Activated CD8-positive, alpha-beta memory T cell treated with anti-CD3 and anti-CD28 coated beads, Interleukin-2, amount 10 ng/mL, durations not matched to agents 7 days and 5 days (primary cell): ENCODE measurements at places on chromosomes 5 and 9.
A peak's percentile ranks its signal among the peaks of the same experiment; 100 is the strongest.

DNA sequence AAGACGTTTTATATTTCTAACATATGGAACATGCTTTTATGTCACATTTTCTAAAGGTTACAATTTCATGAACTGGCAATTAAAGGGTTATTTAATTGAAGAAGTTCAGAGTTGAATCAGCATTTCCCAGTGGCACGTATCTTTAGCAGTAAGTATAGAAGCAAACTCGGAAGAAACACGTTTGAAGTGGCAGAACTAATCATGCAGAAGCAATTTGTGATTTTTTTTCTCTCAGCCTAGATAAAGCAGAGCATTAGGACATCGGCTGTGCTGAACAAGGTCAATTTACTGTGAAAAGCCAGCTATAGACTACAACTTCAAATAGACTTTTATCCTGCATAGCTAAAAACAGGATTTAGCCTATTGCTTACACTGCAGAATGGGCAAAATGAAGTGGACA lies 104.7 kb downstream of the ISL1 start:
- H3K4me1 ChIP-seq: no peaks in the 10 kb centered on the region
- no peaks in the 10 kb centered on the region for H3K27me3 ChIP-seq
- DNase-seq: no peak
- no peak overlapping the region for H3K27ac ChIP-seq
- H3K4me3 ChIP-seq: no peak overlapping the region

- H3K36me3 ChIP-seq: no peaks in the 10 kb centered on the region
- no peak overlapping the region for H3K4me3 ChIP-seq
- H3K4me1 ChIP-seq: peaks cover 4% of the 10 kb centered on the region
- peaks cover 5% of the 10 kb centered on the region for H3K27me3 ChIP-seq
- no peak overlapping the region for H3K27ac ChIP-seq
These were observed 58.6 kb upstream of the RANBP3L start for GRCh38 chr5:36360307-36360706.

DNA sequence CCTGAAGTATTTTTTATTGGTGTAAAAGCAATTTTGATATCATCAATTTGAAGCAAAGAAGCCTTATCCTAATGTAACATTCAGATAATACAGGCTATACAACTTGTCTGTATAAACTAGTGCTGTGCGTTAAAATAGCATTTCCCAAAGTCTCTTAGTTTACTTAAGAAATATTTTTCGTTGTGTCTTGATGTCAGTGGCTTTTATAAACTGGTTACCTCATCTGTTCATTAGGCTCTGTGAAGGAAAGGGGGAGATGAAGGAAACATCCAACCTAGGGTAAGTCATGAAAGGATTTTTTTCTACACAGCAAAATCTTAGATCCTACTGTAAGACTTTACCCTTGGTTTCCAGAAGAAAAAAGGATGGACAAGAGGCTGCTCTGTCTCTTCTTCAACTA lies 272.9 kb downstream of the PJA2 start:
- no peak overlapping the region for H3K4me3 ChIP-seq
- no peak overlapping the region for H3K27ac ChIP-seq
- H3K36me3 ChIP-seq: no peaks in the 10 kb centered on the region
- no peaks in the 10 kb centered on the region for H3K4me1 ChIP-seq
- DNase-seq: no peak
- H3K27me3 ChIP-seq: no peaks in the 10 kb centered on the region

DNA sequence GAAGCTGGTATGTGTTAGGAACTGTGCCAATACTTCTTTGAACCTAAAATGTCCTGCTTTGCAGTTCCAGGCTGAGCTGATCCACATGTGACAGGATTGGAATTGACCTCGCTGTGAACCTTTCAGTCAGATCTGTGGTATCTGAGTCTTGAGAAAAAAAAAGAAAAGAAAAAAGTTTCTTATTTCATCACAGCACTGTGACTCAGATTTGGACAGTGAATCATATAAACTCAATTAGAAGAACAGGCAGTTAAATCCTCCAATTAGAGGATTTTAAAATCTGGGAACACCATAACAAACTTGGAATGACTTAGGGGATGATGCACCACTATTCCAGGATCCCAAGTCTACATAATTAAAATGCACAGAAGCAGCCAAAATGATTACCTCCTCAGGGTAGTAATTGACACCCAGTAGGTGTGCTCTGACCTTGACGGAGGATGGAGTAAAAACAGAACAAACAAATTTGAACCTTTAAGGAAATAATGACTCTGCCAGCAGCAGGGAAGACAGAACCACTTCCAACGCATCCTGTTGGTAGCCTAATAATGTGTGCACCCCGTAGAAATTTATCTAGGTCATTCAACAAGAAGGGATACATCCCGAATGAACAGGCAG lies 57.8 kb upstream of the RAI14 start:
- H3K4me1 ChIP-seq: no peaks in the 10 kb centered on the region
- H3K27me3 ChIP-seq: peaks cover 7% of the 10 kb centered on the region
- DNase-seq: no peak

DNA sequence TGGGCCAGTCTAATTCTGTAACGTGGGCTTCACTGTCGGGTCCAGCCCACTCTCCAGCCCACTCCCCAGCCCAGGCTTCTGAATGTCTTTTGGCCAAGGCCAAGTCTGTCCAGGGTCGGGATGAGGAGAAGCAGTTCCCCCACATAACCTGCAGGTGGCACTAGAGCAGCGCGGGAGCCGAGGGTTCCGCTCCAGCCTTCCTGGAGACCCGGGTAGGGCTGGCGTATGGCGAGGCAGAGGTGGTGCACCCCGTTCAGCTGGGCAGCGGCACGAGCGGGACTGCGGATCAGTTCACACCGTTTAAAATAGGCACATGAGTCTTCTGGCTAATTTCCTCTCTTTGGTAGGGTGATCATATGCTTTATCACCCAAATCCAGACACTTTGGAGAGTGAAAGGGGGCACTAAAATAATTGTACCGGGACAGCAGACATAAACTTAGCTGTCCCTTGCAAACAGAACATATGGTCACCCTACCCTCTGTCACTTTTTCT lies 185.9 kb downstream of the MSX2 start:
- DNase-seq: peak; percentile 59
- no peak overlapping the region for H3K4me3 ChIP-seq
- H3K27ac ChIP-seq: no peak overlapping the region
- no peaks in the 10 kb centered on the region for H3K4me1 ChIP-seq

DNA sequence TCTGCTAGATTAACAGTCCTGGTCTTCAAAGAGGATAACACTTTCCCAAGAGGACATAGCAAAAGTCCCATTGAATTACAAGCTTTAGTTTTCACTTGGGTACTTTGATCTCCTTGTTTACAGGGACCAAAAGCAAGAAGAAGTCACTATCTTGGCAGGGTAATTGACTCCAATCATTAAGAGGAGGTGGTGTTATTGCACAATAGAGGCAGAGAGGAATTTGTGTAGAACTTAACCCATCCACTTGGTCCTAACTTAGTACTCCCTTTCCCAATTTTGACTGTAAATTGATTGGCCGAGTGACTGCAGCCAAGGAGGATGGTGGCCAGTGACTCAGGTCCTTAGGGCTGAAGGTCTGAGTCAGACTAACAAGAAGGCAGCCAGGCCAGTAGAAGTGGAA lies 9.3 kb upstream of the TRPC7 start:
- H3K27ac ChIP-seq: no peak overlapping the region
- H3K4me1 ChIP-seq: no peaks in the 10 kb centered on the region
- H3K4me3 ChIP-seq: no peak overlapping the region
- H3K27me3 ChIP-seq: no peaks in the 10 kb centered on the region
- H3K36me3 ChIP-seq: no peaks in the 10 kb centered on the region

GRCh38 chr5:157821822-157822622 lies 36.9 kb downstream of the CLINT1 start:
- peaks cover 11% of the 10 kb centered on the region for H3K36me3 ChIP-seq
- no peak for DNase-seq
- peaks cover 11% of the 10 kb centered on the region for H3K4me1 ChIP-seq
- H3K27me3 ChIP-seq: no peaks in the 10 kb centered on the region
- no peak overlapping the region for H3K27ac ChIP-seq
- H3K4me3 ChIP-seq: no peak overlapping the region

DNA sequence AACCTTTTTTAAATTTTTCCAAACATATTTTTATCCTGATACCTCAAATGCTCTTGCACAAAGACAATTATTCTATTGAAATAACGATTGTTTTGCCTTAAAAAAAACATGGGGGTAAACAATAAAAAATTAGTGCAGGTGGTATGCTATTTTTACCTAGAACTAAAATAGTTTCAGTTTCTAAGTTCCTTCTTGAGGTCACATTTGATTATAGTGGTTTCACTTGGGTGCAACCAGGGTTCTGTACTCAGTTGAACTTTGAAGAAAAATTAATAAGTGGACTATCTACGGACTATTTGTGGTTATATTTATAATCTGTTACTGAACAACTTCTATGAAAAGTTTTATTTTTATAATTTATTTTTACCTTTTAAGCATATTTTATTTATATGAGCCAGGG lies 387.1 kb upstream of the IZUMO3 start:
- H3K36me3 ChIP-seq: no peaks in the 10 kb centered on the region
- H3K27me3 ChIP-seq: no peaks in the 10 kb centered on the region
- no peaks in the 10 kb centered on the region for H3K4me1 ChIP-seq
- DNase-seq: no peak
- H3K27ac ChIP-seq: no peak overlapping the region
- H3K4me3 ChIP-seq: no peak overlapping the region

GRCh38 chr5:169805527-169805934 lies 168.5 kb downstream of the DOCK2 start:
- peaks cover 38% of the 10 kb centered on the region for H3K4me1 ChIP-seq
- peak overlapping the region; percentile 30 for H3K27ac ChIP-seq
- H3K36me3 ChIP-seq: peaks cover 41% of the 10 kb centered on the region
- no peak overlapping the region for H3K4me3 ChIP-seq
- peak; percentile 59 for DNase-seq

DNA sequence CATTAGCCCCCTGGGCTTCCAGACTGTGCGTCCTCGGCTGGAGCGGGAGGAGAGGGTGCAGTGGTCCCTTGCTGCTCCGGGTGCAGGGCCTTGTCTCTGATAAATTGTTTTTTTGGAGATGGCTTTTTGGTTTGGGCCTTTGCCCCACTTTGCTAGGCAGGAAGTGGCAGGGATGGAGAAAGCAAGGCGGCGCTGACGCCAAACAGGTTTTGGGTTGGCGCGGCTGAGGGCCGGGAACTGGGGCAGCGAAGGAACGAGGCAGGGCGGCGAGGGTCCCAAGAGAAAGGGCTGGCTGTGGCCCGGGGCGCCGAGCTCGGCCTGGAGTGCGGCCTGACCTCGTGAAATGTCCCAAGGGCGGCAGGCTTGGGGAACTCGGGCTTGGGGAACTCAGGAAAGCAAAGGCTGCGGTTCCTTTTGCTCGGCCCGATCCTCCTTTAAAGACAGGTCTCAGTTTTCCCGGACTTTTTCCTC lies 4.1 kb downstream of the LHX2 start:
- no peak for DNase-seq
- peak overlapping the region; percentile 7 for H3K27ac ChIP-seq
- H3K36me3 ChIP-seq: peaks cover 3% of the 10 kb centered on the region
- peak overlapping the region; percentile 26 for H3K4me3 ChIP-seq

- H3K4me1 ChIP-seq: peaks cover 5% of the 10 kb centered on the region
- H3K4me3 ChIP-seq: no peak overlapping the region
- no peak overlapping the region for H3K27ac ChIP-seq
- peaks cover 18% of the 10 kb centered on the region for H3K27me3 ChIP-seq
- DNase-seq: no peak
These were observed 85.9 kb downstream of the OSMR start for GRCh38 chr5:38931731-38932130.

DNA sequence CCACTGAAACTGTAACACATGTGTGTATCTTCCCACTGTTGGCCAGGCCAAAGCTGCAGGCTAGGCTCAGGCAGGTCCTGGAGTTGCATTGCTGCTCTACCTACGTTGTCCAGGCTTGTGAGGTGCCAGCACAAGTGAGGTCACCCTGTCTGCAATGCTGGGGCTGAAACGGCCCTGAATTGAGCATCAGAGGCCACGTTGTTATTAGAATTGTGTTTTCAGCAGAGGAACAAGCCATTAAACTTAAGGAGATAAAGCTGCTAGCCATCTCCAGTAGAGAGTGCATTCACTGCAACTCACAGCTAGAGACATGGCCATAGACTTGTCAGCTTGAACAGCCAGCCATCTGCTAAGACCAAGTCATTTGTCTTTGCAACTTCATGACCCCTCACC lies 191.8 kb downstream of the SEMA6A start:
- no peak overlapping the region for H3K4me3 ChIP-seq
- H3K4me1 ChIP-seq: no peaks in the 10 kb centered on the region
- no peaks in the 10 kb centered on the region for H3K27me3 ChIP-seq
- no peak for DNase-seq
- H3K27ac ChIP-seq: no peak overlapping the region

- no peaks in the 10 kb centered on the region for H3K36me3 ChIP-seq
- no peak overlapping the region for H3K27ac ChIP-seq
- no peaks in the 10 kb centered on the region for H3K4me1 ChIP-seq
- H3K4me3 ChIP-seq: no peak overlapping the region
- DNase-seq: no peak
These were observed 100.4 kb downstream of the ZNF354C start for GRCh38 chr5:179160584-179160983.

DNA sequence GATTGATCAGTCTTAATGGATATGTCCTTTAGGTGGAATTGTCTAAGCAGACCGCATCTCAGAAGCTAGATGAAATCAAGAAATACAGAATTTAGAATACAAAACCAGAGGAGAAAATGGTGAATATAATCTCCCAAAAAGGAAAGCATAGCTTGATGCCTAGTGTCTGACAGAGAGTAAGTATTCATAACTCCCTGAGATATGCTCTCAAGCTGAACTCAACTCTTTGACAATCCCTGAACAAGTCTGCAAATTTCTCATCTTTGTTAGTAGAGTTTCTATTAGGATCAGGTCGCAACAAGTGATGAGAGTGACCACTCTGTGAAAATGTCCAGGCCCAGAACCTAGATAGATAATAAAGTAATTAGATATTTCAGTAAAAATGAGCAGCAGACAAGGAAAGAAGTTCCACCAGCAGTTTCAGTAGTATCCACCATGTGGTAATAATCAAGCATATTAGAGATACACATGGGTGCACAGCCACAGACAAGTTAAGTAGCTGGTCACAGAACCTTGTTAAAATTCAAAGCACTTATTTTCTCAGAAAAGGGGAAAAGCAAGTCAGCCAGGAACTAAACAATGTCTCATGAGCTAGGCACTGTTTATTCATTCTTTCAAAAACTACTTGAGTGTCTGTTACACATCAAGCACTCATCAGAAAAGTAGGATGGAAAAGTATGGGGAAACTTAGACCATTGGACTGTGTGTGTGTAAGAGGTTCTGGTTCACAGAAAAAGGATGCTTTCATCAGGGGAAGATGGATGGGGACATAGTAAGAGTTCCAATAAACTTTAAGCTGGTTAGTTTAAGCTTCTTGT lies 481.5 kb upstream of the TUSC1 start:
- H3K4me1 ChIP-seq: no peaks in the 10 kb centered on the region
- DNase-seq: no peak
